ENCODE measurements at places on chromosomes 2 and 18.

DNA sequence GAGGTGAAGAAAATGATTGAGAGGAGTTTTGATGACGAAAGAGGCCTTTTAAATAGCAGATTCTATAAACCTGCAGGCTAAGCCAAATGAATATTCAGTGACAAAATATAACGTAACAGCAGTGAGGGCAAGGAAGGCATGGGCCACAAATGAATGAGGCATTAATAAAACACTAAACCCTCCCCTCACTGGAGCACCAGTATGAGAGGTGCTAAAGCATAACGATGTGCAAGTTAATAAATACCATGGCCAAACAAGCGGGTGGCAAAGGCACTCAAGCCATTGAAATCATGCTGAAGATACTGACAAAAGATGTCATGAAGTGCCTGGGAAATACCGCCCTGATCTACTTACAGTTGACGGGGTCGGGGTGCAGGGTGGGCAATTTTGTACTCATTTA, 30.2 kb upstream of the LONRF2 start:
- no peaks in the 10 kb centered on the region for H3K4me1 ChIP-seq
- peaks cover 35% of the 10 kb centered on the region for H3K27me3 ChIP-seq
- DNase-seq = no peak

DNA sequence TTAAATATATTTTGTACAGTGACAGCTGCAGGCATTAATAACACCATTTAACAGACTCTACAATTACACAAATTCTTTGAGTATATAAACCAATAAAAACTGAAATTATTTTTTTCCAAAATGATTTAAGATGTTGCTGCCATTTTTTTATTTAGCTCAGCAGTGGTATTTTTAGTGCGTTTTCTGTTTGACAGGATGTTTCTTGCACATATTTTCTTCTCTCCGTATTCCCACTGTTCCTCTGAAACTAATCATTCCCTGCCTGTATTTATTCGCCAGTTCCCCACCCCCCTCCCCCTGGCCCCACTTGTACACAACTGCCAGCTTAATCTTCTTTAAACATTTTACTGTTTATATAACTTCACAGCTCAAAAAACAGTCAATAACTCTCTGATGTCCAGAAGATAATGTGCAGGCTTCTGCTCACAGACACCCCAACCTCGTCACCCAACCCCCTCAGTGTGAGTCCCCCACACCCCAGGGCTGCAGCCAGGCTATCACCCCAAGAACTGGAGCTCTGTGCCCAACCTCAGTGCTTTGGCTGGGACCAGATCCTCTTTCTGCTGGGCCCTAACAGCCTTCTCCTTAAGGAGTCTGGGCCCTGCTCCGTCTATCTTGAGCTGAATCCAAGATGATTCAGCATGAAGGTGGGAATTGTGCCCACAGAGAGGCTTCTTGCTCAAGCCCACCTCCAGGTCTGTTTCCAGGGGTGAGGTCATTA, 41.6 kb upstream of the MAP4K4 start:
- no peak overlapping the region for H3K27ac ChIP-seq
- H3K4me3 ChIP-seq = no peak overlapping the region
- no peaks in the 10 kb centered on the region for H3K36me3 ChIP-seq
- no peaks in the 10 kb centered on the region for H3K27me3 ChIP-seq

DNA sequence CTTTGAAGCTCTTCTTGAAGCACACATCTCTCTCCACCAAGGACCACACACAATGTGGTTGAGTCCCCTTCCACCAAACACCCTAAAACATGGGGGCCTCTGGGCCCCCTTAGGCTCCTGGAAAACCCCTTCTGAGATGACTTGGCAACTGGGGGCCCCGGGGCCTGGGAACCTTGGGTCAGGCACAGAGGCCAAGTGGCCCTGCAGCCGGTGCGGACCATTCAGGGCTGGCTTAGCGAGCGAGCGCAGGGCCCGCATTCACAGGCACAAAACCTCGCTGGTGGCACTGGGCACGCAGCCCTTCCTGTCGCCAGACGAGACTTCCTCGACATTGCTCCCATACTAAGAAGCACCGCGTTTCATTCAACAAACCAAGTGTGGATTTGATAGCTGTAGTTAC, 111.2 kb upstream of the ID2 start:
- H3K27me3 ChIP-seq = peaks cover 67% of the 10 kb centered on the region
- peak overlapping the region; percentile 47 for H3K27ac ChIP-seq
- DNase-seq = no peak

- no peak for DNase-seq
- no peaks in the 10 kb centered on the region for H3K4me1 ChIP-seq
- no peak overlapping the region for H3K27ac ChIP-seq
- H3K4me3 ChIP-seq = no peak overlapping the region
- peaks cover 16% of the 10 kb centered on the region for H3K27me3 ChIP-seq
Measured at GRCh38 chr18:10927286-10927992, 221.9 kb downstream of the PIEZO2 start.

- H3K4me3 ChIP-seq = no peak overlapping the region
- H3K36me3 ChIP-seq = no peaks in the 10 kb centered on the region
- H3K27ac ChIP-seq = no peak overlapping the region
- H3K27me3 ChIP-seq = no peaks in the 10 kb centered on the region
- DNase-seq = no peak
- H3K4me1 ChIP-seq = peaks cover 3% of the 10 kb centered on the region
Measured at GRCh38 chr2:9237831-9238230, 31.2 kb downstream of the ASAP2 start.

DNA sequence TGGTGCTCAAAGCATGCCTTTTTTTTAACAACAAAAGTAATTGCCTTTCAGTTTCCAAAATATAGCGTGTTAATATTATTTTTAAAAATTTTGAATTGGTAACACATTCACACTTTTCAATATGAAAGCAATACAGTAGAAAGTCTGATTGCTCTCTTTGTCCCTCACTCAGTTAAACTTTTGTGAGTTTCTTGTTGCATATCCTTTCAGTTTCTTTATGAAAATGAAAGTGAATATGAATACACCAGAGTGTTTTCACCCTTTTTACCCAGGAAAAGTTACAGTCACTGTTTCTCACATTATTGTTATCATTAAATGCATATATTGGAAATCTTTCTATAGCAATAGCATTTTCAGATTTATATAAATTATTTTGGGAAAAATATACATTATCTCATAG, 377.4 kb upstream of the CRIM1 start:
- no peaks in the 10 kb centered on the region for H3K27me3 ChIP-seq
- no peaks in the 10 kb centered on the region for H3K36me3 ChIP-seq
- no peak overlapping the region for H3K27ac ChIP-seq
- no peak for DNase-seq
- no peaks in the 10 kb centered on the region for H3K4me1 ChIP-seq

- no peaks in the 10 kb centered on the region for H3K36me3 ChIP-seq
- H3K27ac ChIP-seq = no peak overlapping the region
- peaks cover 5% of the 10 kb centered on the region for H3K4me1 ChIP-seq
- no peak overlapping the region for H3K4me3 ChIP-seq
Measured at GRCh38 chr2:226756131-226756530, 43.5 kb downstream of the IRS1 start.

DNA sequence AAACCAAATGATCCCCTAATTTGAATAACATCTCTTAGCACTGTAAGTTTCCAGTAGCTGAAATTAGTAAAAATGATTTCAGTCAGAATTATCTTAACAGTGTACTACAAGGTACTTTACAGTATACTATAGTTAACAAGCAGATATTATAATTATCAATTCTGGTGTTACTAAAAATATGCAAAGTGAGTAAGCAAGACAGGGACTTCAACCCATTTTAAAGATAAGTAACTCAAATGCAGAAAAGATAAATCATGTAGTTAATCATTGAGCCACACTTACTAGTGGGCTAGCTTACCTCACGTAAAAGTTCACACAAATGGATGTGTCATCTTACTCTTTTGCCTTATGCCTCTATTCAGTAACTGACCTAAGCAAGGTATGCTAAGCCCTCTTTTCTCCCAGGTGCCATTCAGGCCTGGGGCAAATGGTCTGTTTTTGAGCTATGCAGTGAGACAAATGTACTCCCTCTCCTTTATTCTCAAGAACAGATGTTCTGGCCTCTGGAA, 101.0 kb downstream of the NBAS start:
- H3K4me3 ChIP-seq = no peak overlapping the region
- DNase-seq = no peak
- H3K4me1 ChIP-seq = peaks cover 15% of the 10 kb centered on the region
- no peak overlapping the region for H3K27ac ChIP-seq
- H3K36me3 ChIP-seq = peaks cover 32% of the 10 kb centered on the region

- H3K4me1 ChIP-seq = peaks cover 11% of the 10 kb centered on the region
- no peak overlapping the region for H3K27ac ChIP-seq
- no peaks in the 10 kb centered on the region for H3K27me3 ChIP-seq
- no peak overlapping the region for H3K4me3 ChIP-seq
- DNase-seq = no peak
Measured at GRCh38 chr2:70714141-70714905, 53.7 kb downstream of the ADD2 start.

DNA sequence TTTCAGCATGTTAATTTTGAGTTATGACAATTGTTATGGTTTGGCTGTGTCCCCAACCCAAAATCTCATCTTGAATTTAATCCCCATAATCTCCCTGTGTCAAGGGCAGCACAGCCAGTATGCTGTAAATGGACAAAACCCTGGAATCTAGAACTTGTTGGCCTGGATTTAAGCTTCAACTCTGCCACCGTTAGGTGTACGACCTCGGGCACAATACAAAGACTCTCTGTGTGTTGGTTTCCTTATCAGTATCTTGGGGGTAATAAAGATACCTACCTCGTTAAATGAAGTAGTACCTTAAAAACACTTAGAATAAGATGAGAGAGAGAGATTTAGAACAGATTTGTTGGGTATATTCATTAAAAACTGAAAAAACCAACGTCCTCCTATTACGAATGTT, 106.5 kb downstream of the CDH19 start:
- H3K36me3 ChIP-seq = no peaks in the 10 kb centered on the region
- no peak overlapping the region for H3K27ac ChIP-seq
- DNase-seq = no peak
- H3K27me3 ChIP-seq = no peaks in the 10 kb centered on the region

- no peak overlapping the region for H3K4me3 ChIP-seq
- H3K27ac ChIP-seq = no peak overlapping the region
- DNase-seq = no peak
- H3K27me3 ChIP-seq = no peaks in the 10 kb centered on the region
Measured at GRCh38 chr2:120984452-120985173, 248.9 kb downstream of the GLI2 start.

DNA sequence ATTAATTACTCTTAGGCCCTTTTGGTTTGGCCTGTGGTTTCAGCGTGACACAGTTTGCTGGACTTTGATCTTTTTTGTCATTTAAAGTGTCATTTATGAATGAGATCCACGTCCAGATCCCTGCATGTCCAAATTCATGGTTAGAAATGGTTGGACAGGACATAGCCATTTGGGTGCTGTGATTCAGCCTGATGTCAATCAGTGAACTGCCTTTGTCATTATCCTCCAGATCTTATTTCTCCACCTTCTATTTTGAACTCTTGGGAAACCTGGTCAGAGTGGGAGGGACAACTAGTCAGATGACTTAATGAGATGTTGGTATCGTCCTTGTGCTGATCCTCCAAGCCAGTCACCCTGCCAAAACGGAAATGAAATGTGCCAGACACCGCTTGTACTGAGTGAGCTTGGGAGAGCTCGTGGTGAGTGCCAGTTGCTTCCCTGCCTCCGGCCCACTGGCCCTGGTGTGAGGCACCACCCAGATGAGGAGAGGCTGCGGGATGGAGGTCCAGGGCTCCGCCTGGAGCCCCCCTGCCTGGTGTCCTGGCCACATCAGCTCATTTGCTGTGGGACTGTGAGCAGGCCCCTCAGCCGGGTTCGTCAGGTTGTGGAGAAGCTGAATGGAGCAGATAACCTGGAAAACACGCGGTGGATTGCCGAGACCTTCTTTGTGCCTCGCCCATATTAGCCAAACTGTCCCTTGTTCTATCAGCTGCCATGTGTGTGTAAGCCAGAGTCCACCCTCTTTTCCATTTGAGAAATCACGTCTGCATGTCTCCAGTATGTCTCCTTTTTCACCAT, 70.1 kb downstream of the DGKD start:
- no peaks in the 10 kb centered on the region for H3K27me3 ChIP-seq
- peaks cover 68% of the 10 kb centered on the region for H3K4me1 ChIP-seq
- no peak for DNase-seq
- peaks cover 82% of the 10 kb centered on the region for H3K36me3 ChIP-seq

GRCh38 chr2:162282765-162283425, 35.6 kb downstream of the IFIH1 start:
- no peaks in the 10 kb centered on the region for H3K4me1 ChIP-seq
- H3K27ac ChIP-seq = no peak overlapping the region
- no peak overlapping the region for H3K4me3 ChIP-seq
- no peaks in the 10 kb centered on the region for H3K27me3 ChIP-seq
- peaks cover 34% of the 10 kb centered on the region for H3K36me3 ChIP-seq

DNA sequence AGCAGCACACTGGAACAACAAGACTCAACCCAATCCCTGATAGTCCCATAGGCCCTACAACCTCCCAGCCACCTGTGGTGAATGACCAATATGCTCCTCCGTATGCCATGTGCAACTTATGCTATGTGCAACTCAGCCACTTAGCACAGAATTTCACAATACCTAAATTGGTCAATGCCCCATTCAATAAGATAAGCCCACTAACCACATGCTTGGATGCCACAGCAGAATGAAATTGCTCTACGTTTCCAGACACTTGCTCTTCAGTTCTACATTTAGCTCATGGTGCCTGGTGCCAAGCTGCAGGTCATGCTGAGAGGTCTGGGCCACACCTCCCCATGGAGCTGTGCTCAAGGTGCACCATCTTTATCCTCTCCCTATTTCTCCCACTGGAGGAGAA, 159.8 kb downstream of the EN1 start:
- no peaks in the 10 kb centered on the region for H3K36me3 ChIP-seq
- H3K27ac ChIP-seq = no peak overlapping the region
- no peak for DNase-seq
- no peaks in the 10 kb centered on the region for H3K4me1 ChIP-seq

DNA sequence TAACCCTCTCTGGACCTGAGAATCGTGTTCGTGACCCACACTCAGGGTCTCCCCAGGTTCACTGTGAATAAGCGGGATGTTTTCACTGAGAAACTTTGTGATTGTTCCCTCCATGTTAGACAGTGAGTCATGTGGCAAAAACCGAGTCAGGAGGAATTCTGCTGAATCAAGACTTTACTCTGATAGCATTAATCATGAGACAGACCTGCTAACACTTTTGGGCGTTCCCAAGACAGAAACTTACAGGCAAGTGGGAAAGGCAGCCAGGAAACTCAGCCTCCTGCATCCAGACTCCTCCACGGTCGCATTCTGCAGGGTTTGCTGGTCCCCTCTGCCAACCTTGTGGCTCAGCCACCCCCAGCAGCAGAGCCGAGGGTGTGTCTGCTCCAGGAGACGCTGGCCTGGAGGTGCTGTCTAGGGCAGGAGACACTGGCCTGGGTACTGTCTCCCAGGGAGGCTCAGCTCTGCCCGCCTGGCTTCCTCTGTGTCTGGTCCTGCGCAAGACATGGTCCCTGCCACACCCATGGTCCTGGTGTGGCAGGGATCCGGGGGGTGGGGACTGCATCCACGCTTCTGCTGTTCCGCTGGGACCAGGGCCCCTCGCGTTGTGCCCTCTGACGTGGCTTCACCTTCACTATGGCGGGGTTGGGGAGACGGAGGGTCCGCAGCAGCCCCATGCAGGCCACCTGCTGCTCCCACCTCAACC, 177.4 kb downstream of the TWIST2 start:
- DNase-seq = no peak
- H3K27me3 ChIP-seq = peaks cover 36% of the 10 kb centered on the region
- H3K4me1 ChIP-seq = no peaks in the 10 kb centered on the region

Data from stimulated activated naive B cell treated with anti-CD40 and anti-IgM and Interleukin-4, amounts not matched to agents 10 μg/mL and 1 μg/mL and 100 μg/mL, for 72 hours (primary cell).